ENCODE measurements at places on chromosomes 16 and 17.

GRCh38 chr16:74275031-74275636 lies 21.5 kb upstream of the PSMD7 start:
- DNase-seq: no peak

GRCh38 chr17:32976605-32977004 lies 15.0 kb upstream of the SPACA3 start:
- DNase-seq: no peak

GRCh38 chr17:70388326-70388725 lies 219.0 kb downstream of the KCNJ2 start:
- no peak for DNase-seq

- DNase-seq: no peak
Observed at GRCh38 chr17:21194703-21195102, 19.3 kb downstream of the TMEM11 start.

- no peak for DNase-seq
Observed at GRCh38 chr17:12900474-12900873, 111.2 kb downstream of the ARHGAP44 start.

DNA sequence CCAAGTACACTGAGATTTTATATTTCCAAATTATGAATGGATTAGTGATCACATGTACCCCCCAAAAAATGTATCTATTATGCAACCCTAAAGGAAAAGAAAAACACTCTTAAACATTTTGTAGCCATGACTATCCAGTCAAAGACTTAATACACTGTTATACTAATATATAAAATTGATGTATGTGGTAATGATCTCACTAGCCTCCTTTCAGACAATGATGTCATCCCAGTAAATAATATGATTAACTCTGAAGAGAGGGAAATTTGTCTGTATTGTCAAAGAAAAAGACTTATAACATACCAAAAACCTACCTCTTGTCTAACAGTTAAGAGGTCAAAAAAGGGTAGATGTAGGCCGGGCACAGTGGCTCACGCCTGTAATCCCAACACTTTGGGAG lies 80.7 kb downstream of the USP32 start:
- DNase-seq: no peak

DNA sequence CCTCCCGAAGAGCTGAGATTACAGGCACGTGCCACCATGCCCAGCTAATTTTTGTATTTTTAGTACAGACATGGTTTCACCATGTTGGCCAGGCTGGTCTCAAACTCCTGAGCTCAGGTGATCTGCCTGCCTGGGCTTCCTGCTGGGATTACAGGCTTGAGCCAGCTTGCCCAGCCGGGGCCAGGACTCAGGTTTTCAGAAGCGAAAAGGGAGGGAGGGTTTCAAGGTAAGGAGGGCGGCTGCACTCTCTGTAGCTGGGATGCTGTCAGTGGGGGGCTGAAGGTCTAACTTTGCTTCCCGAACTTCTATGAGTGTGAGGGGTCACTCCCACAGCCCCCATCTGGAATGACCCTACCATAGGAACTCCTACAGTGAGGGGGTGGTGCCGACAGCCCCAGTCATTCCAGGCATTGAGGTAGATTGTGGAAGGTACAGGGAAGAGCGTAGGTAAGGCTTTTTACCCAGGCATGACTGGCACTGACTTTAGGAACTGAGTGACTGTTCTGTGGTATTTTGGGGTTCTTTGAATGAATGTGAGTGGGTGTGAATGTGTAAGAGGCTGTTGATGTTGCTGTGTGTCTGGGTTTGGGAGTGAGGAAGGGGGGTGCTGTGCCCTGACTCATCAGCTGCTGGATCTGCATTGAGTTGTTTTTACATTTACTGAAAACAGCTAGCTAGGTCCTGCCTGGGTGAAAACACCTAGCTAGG lies 3.8 kb upstream of the C1QL1 start:
- DNase-seq: no peak

GRCh38 chr16:700684-701584 lies 4.7 kb downstream of the FBXL16 start:
- DNase-seq: no peak

DNA sequence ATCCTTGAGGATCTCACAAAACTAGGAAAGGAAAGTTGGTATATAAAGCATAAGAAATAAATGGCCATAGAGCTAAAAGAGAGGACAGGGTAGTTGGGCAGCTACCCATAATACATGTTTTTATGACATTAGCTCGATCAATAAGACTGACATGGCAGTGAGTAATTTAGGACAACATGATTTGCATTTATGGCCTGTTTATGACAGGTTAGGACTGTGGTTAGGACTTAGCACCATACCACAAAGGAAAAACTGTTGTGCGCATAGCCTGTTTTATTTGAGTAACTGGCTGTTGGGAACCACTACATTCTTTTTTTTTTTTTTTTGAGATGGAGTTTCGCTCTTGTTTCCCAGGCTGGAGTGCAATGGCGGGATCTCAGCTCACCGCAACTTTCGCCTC lies 18.0 kb upstream of the TRIM37 start:
- DNase-seq: no peak

DNA sequence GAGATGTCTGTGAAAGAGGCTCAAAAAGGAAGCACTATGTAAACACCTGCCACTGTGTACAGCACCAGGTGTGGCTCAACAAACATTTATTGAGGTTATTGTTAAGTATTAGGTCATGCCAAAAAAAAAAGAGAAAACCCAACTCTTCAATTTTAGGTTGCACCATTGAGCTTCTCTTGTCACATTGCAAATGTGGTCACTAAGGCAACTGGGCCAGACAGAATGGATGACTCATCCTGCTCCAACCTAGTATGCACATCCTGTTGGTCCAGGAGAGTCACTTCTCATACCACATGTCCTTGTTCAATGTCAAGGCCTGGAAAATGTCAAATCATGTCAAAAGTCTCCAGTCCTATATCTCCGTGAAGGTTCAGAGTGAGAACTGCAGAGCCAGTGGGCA lies 25.0 kb downstream of the HOXB1 start:
- peak; percentile 56 for DNase-seq

DNA sequence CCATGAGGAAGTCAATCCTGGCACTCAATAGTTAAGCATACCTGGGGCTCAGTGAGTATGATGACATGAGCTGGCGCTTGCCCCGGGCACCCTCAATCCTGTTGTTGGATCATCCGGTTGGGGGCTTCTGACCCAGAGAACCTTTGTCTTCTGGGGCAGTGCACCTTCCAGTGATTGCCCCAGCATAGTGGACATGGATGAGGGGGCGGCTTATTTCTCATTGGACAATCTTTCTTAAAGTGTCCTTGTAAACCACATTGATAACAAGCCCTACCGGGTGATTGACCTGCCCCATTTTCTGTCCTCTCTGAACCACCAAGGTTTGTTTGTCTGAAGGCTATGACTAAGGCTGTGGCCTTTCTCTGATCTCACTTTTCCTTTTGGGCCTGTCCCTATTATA lies 18.2 kb downstream of the IGSF6 start:
- peak; percentile 25 for DNase-seq

DNA sequence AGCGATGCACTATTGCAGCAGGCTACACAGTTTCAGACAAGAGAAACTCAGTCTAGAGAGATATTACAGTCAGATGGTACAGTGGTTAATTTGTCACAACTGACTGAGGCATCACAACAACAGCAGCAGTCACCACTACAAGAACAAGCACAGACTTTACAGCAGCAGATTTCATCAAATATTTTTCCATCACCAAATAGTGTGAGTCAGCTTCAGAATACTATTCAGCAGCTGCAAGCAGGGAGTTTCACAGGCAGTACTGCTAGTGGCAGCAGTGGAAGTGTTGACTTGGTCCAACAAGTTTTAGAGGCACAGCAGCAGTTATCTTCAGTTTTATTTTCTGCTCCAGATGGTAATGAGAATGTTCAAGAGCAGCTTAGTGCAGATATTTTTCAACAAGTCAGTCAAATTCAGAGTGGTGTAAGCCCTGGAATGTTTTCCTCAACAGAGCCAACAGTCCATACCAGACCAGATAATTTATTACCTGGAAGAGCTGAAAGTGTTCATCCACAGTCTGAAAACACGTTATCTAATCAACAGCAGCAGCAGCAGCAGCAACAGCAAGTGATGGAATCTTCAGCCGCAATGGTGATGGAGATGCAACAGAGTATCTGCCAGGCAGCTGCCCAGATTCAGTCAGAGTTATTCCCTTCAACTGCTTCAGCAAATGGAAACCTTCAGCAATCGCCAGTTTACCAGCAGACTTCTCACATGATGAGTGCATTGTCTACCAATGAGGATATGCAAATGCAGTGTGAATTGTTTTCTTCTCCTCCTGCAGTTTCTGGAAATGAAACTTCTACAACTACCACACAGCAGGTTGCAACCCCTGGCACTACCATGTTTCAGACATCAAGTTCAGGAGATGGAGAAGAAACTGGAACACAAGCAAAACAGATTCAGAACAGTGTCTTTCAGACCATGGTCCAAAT lies 34.1 kb downstream of the NQO1 start:
- DNase-seq: no peak

- no peak for DNase-seq
Observed at GRCh38 chr17:56144223-56144622, 9.1 kb upstream of the ANKFN1 start.

DNA sequence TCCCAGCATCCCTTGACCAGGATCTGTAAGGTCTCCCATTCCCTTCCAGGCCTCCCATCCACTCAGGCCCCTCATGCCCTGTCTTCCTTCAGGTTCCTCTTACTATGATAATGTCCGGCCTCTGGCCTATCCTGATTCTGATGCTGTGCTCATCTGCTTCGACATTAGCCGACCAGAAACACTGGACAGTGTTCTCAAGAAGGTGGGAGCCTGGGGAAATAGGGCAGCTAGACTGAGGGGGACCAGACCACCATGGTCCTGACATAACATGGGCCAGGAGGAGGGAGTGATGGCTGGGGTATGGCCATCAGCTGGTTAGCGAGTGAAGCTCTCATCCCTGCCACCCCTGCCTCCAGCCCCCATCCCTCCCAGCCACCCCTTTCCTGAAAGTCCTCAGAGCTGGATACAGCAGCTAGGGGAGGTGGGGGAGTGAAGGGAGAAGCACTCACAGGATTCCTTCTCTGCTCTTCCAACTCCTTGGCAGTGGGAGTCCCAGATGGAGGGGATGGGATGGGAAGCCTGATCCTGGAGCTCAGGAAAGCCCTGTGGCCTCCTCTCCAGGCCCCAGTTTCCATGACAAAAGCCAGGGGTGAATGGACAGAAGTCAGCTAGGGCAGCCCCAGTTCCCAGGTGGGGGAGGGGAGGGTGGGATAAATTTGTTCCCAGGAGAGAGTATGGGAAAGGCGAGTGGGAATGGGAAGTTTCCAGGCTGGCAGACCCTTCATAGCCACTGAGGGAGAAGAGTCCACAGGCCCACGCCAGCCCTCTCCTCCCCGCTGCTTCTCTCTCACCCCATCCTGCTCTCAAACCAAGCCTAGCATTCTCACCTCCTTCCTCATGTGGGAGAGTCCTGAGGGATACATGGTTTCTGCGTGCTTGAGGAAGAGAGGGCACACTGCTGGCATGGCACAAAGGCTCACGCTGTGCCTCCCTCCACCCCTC lies 2.3 kb downstream of the RND2 start:
- no peak for DNase-seq

DNA sequence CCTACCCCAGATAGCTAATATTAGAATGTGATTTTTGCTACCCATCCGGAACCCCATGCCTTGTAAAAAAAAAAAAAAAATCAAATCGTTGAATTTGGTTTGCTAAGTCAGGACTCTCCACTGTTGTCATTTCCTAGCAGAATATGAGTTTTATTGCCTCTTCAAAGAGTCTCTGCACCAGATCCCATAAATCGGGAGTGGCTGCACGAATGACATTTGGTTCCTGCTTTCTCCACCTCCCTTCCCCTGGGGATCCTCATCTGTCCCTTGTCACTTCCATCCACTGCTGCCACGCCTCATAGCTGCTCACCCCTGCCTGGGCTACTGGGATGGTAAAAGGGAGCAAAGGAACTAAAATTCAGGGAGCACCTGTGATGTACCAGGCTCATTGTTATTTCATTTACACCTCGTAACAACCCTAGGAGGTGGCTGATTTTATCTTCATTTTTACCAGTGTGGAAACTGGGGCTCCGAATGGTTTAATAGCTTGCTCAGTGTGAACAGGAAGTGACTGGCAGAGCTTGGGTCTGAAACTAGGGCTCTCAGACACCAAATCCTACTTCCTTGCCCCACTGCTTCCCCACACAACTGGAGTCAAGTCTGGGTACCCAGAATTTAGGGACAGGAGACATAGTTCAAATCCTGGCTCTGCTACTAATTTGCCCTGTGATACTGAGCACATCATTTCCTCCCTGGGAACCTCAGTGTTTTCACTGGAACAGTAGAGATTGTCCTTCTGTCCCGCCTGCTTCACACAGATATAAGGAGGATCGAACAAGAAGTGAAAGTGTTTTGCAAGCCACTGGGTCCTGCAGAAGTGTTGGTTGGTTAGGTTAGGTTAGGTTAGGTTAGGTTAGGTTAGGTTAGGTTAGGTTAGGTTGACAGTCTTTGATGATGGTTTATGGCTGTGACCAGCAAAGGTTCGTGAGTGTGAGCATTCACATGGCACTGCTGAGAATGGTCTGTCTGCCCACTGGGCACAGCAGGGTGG lies 585 bp upstream of the KRT36 start:
- DNase-seq: no peak

DNA sequence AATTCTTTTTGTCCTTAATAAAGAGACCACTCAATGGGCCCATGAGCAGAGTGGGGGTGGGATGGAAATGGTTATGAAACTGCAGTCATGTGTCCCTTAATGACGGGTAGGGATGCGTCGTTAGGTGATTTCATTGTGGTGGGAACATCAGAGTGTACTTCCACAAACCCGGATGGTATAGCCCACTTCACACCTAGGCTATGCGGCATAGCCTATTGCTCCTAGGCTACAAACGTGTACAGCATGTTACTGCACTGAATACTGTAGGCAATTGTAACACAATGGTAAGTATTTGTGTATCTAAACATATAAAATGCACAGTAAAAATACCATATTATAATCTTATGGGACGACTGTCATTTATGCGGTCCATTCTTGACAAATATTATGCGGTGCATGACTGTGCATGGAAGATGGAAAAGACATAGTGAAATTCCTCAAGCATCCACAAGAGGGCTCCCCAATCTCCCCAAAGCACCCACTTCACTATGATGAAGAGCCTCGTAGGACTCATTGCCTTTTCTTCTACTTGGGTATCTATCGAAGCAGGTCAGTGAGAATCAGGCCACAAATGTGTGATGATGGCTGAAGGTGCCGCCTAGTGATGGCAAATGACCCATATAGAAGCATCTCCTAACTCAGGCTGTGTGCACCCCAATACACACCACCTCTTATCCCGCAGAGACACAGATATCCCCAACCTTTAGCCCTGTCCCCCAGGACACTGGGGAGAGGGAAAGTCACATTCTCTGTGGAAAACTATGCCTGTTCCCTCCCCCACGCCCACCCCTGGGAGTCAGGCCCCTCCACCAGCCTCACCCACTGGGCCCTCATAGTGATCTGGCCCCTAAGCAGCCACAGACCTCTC lies 43.5 kb downstream of the TBX21 start:
- peak; percentile 34 for DNase-seq

DNA sequence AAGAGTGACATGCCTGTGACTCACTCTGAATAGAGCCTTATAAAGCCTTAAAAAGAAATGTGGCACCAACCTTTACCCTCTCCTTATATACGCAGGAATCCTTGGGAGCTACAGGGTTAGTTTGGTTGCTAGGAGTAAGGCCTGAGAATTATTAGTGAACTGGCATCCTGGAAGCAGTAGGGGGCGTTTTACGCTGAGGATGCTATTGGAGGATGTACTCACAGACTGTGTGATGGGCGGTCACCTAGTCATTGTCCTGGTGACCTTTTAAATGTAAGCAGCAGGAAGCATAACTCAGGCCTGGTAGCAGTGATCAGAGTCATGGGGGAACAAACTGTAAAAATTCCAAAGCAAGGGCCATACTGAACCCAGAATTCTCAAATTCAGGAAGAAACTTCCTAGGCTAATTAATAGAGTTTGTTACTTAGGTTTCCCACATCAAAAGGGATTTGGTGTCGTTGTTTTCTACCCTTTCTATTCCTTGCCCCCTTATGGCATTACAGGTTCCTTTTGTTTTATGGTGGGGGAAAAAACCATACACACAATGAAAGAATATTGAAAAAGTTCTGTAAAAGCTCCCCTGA lies 153.8 kb downstream of the SNX11 start:
- DNase-seq: peak; percentile 74

Data from Caki2 (cell line).